ENCODE measurements at places on chromosomes 16 and 17.

DNA sequence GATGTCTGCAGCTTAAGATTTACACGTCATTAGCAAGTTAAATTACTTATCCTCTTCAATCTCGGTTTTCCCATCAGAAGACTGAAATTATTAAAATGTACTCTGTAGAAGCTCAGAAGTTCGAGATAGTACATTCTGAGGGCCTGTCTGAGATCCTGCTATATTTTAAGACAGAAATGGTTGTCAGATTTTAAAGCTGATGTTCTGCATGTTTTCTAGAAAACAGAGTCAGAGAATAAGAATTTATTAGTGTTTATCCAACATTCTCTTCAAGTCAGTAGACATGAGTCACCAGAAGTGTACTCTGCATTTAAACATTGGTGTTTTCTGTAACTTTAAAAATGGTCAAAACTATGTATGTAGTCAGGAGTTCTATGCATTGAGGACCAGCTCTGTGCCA, 155.2 kb upstream of the MYOCD start:
- no peaks in the 10 kb centered on the region for H3K4me1 ChIP-seq
- H3K4me3 ChIP-seq = no peak overlapping the region
- no peaks in the 10 kb centered on the region for H3K36me3 ChIP-seq
- no peak for DNase-seq

DNA sequence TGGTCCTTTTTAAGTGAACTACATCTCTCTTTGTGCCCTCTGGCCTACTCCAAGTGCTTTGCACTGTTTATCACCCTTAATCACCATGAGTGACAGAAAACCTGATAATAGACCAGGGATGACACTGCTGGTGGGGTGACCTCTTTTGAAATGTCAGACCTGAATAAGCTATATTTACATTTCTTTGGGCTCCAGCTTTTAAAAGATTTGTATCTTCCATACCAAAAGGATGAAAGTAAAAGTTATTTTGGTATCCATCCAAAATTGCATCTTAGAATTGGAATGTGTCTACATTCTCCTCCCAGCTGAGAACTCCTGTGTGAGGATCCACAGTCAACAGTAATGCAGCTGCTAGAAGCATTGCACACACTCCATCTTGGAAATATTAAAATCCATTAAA, 370.0 kb downstream of the CDH11 start:
- no peaks in the 10 kb centered on the region for H3K27me3 ChIP-seq
- H3K27ac ChIP-seq = no peak overlapping the region
- DNase-seq = no peak
- H3K4me1 ChIP-seq = no peaks in the 10 kb centered on the region
- H3K4me3 ChIP-seq = no peak overlapping the region
- H3K36me3 ChIP-seq = no peaks in the 10 kb centered on the region

DNA sequence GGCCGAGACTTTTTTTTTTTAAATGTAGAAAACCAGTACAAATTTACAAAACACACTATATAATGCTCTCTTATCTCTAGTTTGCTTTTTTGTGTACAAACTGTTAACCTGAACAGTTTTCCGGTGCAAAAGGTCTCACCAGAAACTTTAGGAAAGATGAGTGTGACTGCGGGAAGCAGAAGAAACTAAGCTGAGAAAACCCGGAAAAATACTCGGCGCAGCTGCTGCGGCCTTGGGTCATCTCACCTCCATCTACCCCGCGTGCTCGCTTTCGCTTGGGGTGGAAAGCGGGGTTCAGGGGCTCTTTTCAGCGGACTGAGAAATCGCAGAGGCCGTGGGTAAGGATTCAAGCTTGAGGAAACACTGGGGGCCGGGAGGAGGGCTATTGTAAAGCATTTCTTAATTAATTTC, 1.8 kb downstream of the SALL1 start:
- no peaks in the 10 kb centered on the region for H3K36me3 ChIP-seq
- peaks cover 28% of the 10 kb centered on the region for H3K27me3 ChIP-seq
- peak overlapping the region; percentile 2 for H3K4me3 ChIP-seq

DNA sequence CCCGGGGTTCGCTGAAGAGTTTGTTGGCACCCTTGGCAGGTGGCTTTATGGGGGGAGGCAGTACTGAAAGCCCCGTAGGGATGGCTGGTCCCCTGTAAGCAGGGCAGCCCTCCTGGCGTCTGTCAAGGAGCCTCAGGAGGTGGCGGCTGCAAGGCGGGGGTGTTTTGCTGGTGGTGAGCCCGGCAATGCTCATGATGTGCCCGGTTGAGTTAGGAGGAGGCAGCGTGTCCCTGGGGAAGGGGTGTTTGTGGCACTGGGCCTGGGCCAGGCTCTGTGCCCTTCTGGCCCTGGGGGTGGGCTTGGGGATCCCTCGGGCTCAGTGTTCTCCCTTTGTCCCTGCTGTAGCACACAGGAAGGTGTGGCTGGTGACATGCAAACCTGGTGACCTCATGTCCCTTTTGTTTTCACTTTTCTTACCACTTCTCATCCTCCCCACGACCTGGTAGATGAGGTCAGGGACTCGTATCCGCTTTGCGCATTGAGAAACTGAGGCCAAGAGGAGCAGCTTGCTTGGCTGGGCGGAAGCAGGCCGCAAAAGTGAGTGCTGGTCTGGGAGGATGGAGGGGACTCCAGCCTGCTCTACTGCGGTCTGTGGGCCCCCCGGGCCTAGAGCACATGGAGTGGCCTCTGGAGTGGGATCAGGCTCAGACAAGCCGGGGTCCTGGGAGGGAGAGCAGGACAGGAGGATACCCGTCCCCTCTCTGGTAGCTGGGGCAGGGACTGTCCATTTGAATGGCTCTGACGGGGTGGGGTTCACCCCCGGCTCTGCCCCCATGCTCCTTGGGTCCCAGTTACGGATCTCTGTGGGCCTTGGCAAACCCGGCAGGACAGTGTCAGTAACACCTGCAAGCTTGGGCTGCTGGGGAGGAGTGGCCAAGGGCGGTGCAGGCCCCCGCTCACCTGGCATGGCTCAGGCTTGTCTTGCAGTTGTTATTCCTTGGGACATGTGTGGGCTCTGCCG, 2.2 kb downstream of the SNN start:
- H3K4me1 ChIP-seq = peaks cover 5% of the 10 kb centered on the region
- H3K27me3 ChIP-seq = peaks cover 9% of the 10 kb centered on the region
- no peaks in the 10 kb centered on the region for H3K36me3 ChIP-seq
- no peak for DNase-seq
- H3K27ac ChIP-seq = no peak overlapping the region

DNA sequence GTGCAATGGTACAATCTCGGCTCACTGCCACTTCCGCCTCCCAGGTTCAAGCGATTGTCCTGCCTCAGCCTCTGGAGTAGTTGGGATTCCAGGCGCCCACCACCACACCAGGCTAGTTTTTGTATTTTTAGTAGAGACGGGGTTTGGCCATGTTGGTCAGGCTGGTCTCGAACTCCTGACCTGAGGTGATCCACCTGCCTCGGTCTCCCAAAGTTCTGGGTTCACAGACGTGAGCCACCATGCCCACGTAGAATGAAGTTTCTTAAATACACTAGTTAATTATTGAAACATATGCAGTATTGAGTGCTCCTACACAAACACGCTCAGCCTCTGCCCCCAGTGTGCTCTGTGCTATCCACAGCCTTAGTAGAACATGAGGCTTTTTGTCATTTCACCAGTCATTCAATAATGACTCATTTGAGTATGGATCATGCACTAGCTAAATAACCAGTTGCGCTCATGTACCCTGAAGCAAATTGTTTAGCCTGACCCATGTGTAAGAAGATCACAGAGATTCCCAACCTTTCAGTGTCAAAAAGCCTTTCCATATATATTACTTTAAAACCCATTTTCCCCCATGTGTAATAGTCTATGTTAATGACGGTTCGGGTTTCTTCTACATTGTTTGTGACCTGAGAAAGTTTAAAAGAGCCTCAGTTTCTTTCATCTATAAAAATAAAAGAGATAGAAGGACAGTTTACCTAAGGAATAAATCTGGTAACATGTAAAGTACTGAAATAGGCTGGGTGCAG, 49.7 kb downstream of the TUBD1 start:
- peak overlapping the region; percentile 54 for H3K27ac ChIP-seq
- H3K4me3 ChIP-seq = no peak overlapping the region
- DNase-seq = peak; percentile 87
- no peaks in the 10 kb centered on the region for H3K27me3 ChIP-seq

DNA sequence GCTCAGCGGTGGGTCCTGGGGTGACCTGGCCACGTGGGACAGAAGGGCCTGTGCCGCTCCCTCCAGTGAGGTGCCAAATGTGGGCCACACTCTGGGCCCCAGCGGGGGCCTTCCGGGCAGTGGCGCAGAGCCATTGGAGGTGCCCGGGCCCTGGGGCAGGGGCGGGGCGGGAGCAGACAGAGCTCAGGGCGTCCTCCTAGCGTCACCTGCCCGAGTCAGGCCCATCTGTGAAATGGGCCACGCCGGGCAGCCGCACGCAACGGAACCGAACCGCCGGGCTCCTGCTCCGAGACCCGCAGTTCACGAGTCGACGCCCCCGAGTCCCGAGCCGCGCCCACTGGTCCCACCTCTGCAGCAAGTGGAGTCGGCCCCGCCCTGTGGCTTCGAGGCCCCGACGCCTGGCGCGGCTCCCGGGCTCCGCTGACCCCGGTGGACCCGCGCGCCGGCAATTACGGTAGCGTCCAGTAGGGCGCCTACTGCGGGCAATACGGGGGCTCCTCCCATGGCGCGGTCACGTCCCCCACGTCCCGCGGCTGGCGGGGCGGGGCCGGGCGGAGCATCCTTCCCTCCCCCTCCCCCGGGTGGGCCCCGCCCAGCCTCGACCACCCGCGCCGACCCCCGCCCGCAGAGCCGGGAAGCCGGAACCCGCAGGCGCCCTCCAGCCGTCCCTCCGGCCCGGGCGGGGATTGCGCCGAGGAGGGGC, 1.9 kb downstream of the SLC16A3 start:
- peaks cover 19% of the 10 kb centered on the region for H3K36me3 ChIP-seq
- H3K27me3 ChIP-seq = peaks cover 9% of the 10 kb centered on the region
- DNase-seq = peak; percentile 86
- peak overlapping the region; percentile 38 for H3K4me3 ChIP-seq
- H3K27ac ChIP-seq = peak overlapping the region; percentile 15

GRCh38 chr16:14244196-14245010, 173.3 kb downstream of the MRTFB start:
- peaks cover 27% of the 10 kb centered on the region for H3K36me3 ChIP-seq
- no peak for DNase-seq
- H3K4me1 ChIP-seq = no peaks in the 10 kb centered on the region
- no peak overlapping the region for H3K27ac ChIP-seq
- H3K4me3 ChIP-seq = no peak overlapping the region
- no peaks in the 10 kb centered on the region for H3K27me3 ChIP-seq

GRCh38 chr16:90046122-90046970, 27.1 kb upstream of the DBNDD1 start:
- H3K27ac ChIP-seq = no peak overlapping the region
- no peak for DNase-seq
- no peaks in the 10 kb centered on the region for H3K27me3 ChIP-seq
- H3K4me3 ChIP-seq = peak overlapping the region; percentile 47

DNA sequence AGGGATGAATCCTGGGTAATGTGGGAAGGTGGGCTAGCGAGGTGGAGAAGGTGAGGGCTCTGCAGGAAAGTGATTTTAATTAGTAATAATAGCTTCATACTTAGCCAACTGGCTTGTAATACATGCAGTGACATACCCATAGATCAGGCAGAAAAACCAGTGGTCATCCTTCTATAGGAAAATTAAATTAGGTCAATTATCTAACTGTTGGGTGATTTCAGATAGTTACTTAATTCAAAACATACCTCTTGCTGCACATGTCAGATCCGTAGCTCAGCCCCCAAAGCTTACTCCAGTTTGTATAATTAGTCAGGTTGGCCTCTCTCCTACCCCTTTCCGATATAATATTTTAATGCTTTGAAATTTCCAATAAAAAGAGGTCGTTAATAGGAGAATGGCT, 137.0 kb downstream of the TMEM114 start:
- H3K4me3 ChIP-seq = no peak overlapping the region
- no peak for DNase-seq
- no peaks in the 10 kb centered on the region for H3K27me3 ChIP-seq
- H3K27ac ChIP-seq = no peak overlapping the region
- H3K36me3 ChIP-seq = no peaks in the 10 kb centered on the region

DNA sequence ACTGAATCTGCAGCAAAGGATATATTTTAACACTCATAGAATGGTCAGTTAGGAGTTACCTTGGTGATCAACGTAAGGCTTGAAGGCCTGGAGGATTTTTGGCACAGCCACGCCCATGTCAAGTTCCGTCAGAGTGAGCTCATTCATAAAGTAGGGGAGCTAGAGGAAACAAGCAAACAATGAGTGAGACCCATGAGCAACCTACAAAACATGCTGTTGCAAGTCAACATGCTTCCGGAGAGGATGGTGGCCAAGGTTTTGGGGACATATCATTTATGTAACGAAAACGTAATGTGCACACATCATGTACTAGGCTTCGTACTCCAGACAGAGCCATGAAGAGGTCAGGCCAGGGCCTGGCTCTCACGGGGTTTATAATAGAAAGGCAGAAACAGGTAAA, 41.1 kb upstream of the ERN1 start:
- H3K4me3 ChIP-seq = no peak overlapping the region
- DNase-seq = no peak
- no peaks in the 10 kb centered on the region for H3K4me1 ChIP-seq
- peaks cover 63% of the 10 kb centered on the region for H3K36me3 ChIP-seq

DNA sequence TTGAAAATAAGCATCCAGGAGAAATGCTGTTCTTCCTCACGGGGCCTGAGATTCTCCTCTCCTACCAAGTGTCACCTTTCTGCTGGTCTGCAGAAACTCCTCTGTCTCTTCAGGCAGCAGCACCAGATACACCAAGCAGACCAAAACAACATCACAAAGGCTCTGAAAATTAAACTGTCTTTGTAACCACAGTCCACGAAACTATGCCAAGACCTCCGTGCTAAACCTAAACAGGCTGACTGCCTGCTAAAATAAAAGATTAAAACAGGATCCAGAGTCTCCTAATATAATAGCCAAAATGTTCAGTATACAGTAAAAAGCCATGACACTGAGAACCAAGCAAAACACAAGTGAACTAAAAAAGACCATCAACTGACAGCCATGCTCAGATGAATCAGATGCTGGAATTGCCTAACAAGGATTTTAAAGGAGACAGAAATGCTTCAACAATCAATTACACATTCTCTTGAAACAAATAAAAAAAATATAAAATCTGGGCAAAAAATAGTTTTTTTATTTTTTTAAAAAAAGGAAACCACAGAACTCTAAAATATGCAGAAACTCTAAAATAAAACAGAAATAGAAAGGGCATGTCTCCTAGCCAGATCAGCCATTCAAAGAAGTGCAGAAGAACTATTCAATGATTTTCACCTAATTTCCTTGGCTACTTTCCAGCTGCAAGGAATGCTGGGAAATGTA, 50.3 kb upstream of the TOX3 start:
- H3K36me3 ChIP-seq = no peaks in the 10 kb centered on the region
- no peak overlapping the region for H3K27ac ChIP-seq
- peak; percentile 76 for DNase-seq
- no peaks in the 10 kb centered on the region for H3K27me3 ChIP-seq
- H3K4me1 ChIP-seq = peaks cover under 1% of the 10 kb centered on the region

GRCh38 chr16:86951831-86952598, 365.2 kb downstream of the C16orf95 start:
- no peaks in the 10 kb centered on the region for H3K27me3 ChIP-seq
- H3K4me3 ChIP-seq = no peak overlapping the region
- DNase-seq = no peak
- H3K27ac ChIP-seq = no peak overlapping the region

All from small intestine (tissue), 16 donors.